ENCODE measurements at places on chromosomes 3 and 15.
A peak's percentile ranks its signal among the peaks of the same experiment; 100 is the strongest.

DNA sequence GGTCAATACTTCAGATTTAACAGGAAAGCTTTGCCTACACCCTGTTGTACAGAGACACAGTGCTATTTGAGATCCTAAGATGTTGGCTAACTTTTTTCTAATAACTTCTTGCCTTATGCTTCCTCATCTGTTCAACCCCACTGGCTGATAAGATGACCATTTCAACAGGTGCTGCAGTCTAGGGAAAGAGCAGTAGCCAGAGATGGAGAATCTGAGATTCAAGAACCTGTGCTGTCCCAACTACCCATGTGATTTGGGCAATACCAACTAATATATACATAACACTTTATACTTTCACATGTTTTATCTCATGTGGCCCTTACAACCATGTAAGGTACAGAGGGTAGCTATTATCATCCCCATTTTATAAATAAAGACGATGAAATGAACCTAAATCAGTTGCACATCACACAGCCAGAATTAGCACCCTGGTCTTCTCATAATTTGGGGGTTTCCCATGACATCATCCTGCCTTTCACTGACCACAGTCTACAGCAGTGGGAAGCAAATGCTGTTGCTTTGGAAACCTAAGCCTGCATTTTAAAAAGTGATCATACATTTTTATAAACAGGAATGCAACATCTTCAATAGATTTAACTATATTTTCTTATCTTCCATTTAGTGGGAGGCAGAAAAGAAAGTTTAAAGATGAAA is 9.7 kb downstream of the TTC23 start:
- ATAC-seq, result no peak

- no peak for ATAC-seq
These were observed 9.3 kb upstream of the ATP13A4 start for GRCh38 chr3:193564012-193564411.

GRCh38 chr3:40456279-40456939 is 730 bp upstream of the RPL14 start:
- ATAC-seq, result no peak

- peak; percentile 65 for ATAC-seq
These were observed 46.3 kb downstream of the GABRG3 start for GRCh38 chr15:27017168-27017809.

GRCh38 chr15:33443708-33444107 is 132.9 kb downstream of the RYR3 start:
- no peak for ATAC-seq

- no peak for ATAC-seq
These were observed 147.3 kb upstream of the TRIM42 start for GRCh38 chr3:140530603-140531002.

Measured in gastroesophageal sphincter (tissue), 4 donors.